ENCODE measurements at places on chromosomes 1 and 21. TPM values are rescaled to one million over a fixed set of nuclear protein-coding genes. Genes with fewer than 3 reads are reported as not detected.

Gene CXADR
- 0.92 TPM for total RNA-seq

GRCh38 chr1:63877021-63877767 is 103.4 kb downstream of the ROR1 start:
- DNase-seq: no peak

DNA sequence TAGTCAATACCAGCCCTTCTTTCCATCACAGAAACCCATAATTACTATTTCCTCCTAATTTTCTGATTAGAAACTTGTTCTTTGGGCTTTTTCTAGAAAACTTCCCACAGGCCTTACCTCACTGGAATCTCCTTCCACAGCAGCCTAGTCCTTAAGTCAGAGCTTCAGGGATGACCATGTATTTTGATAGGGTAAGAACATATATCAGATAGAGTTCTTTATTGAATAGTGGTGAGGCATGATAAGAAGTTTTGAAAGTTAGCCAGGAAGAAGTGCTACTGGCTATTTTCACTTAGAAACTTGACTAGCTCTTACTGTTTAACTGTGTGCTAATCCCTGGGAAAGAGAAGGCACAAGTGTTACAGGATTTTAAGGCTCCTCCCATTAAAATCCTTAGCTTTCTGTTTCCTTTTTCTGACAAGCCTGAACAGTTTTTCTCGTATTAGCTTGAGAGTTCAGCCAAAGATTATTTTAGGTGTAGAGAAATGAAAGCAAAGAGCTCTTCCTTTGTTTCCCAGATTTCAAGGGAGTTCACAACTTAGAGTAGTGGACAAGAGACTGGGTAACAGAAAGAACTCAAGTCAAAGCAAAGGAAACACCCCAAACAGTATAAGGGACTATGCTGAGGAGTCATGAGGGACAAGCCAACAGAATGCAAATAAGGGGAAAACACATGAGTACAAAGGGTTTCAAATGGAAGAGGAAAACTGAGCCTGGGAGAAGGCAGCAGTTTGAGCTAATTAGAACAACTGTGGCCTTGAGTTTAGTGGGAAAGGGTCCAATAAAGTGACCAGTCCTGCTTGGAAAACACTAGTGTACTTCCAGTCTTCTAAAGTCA is 37.2 kb upstream of the AIM2 start:
- DNase-seq: no peak

- DNase-seq: no peak
Measured at GRCh38 chr1:57109883-57110282, 144.1 kb upstream of the C8B start.

DNA sequence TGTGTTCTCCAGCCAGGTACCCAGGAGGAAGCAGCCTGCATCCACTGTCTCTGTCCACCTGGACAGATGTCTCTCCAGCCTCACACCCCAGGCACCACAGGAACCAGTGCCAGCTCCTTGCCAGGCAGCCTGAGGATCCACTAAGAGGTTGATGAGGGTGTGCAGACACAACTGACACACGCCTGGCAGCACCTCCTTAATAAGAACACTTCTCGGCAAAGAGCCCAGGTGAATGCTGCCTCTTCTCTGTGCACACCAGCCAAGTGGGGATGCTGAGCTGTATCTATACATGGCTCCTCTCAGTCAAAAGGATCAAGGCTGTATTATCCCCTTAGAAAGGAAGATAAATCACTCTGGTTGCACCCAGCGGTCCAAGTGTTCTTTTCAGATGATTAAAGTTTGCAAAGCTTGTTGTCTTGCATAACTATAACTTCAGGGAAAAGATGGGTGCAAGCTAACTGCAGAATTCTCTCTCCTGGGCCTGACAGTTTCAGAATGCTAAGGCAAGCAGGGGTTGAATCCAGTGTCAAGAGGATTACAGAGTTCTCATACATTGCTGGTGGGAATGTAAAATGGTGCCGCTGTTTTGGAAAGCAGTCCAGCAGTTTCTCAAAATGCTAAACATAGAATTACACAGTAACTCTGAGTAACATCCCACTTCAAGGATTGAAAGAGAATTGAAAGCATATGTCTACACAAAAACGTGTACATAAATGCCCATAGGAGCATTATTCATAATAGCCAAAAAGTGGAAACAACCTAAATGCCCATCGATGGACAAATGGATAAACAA is 3.7 kb upstream of the CAPN8 start:
- DNase-seq: no peak

GRCh38 chr1:151829352-151830046 is 2.1 kb downstream of the RORC start:
- DNase-seq: no peak

GRCh38 chr1:210726621-210727020 is 397.9 kb downstream of the HHAT start:
- peak; percentile 2 for DNase-seq

GRCh38 chr21:18831942-18832676 is 428.5 kb upstream of the TMPRSS15 start:
- no peak for DNase-seq

GRCh38 chr1:3072391-3073185 is 3.6 kb downstream of the PRDM16 start:
- no peak for DNase-seq

- DNase-seq: peak; percentile 36
Measured at GRCh38 chr1:115976062-115976920, at the start of gene SLC22A15. TSS of gene SLC22A15 (plus strand) at chr1:115976513. CDS start at chr1:115976628, 115 bp downstream.

DNA sequence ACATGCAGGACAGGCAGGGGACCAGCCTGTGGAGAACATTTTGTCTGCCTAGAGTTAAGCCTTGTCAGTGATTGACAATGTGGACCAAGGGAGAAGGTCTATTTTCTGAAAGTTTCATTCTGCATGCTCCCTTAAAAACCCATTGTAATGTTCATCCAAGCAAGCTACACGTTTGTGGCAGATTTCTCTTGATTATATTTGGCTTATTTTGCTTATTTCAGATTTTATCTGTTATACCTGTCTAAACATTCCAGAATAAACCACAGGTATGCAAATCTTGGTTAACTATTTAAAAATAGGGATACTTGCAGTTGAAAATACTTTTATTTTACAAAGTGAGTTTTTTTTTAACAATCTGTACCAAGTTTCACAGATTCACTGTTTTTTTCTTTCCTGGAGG is 78.2 kb upstream of the F3 start:
- no peak for DNase-seq
